ENCODE measurements at places on chromosomes 7 and 10. TPM values are rescaled to one million over a fixed set of nuclear protein-coding genes. Genes with fewer than 3 reads are reported as not detected.

STX1A gene
- 18.2 TPM for polyA plus RNA-seq

DNA sequence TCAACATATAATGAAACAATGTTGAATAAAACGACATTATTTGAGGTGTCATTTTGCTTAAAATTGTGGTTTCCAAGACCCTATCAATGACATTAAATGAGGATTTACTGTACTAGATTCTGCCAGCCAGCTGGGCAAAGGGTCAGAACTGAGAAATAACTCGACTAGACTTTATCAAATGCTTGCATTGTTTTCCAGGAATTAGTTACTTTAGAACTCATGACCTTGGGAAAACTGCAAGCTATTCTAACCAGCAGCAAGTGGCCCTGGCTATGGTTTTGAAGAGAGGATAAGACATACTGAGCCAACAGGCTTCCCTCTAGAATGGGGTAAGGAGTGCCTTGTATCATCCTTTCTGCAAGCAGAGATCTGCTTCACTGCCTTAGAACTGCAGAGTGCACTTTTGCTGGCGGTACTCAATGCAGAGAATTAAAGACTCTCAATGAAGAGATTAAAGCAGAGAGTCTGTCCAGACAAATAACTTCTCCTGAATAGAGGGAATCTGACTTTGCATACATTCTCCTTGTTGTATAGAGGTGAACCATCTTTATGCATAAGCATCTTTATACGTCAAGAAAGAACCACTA, 281.5 kb downstream of the ARL4A start:
- DNase-seq = no peak

DNA sequence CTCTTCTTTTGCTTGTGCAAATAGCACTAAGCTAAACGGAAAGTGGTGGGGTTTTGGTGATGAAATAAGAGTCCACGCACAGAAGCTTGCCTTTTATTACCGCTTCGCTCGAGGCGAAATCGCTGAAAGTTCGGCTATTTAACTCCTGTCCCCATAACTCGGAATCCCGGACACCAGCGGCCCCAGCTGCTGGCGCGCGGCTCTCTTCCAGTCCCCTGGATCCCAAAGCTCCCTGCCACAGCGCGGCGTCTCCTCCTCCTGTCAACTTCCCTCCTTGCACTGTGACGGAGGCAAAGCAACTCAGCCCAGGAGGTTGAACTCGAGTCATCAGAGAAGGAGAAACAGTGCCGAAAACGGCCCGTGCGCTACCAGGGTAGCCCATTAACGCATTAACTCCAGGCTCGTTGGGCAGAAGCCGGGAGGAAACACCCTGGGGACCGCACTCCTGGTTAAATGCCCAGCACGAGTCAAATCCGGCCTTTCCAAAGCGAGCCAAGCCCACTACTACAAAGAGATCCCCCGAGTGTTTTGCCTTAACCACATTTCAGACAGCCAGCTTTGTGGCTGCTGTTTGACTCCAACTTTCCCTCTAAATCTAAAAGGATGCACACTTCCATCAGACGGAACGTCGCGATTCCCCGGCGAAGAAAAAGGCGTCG, 1.3 kb downstream of the SEMA3D start:
- DNase-seq = peak; percentile 82

GRCh38 chr10:69089638-69090599, 2.0 kb downstream of the SRGN start:
- DNase-seq = no peak
